Coronary artery (tissue), 2 donors: ENCODE measurements at places on chromosomes 1 and 21.

DNA sequence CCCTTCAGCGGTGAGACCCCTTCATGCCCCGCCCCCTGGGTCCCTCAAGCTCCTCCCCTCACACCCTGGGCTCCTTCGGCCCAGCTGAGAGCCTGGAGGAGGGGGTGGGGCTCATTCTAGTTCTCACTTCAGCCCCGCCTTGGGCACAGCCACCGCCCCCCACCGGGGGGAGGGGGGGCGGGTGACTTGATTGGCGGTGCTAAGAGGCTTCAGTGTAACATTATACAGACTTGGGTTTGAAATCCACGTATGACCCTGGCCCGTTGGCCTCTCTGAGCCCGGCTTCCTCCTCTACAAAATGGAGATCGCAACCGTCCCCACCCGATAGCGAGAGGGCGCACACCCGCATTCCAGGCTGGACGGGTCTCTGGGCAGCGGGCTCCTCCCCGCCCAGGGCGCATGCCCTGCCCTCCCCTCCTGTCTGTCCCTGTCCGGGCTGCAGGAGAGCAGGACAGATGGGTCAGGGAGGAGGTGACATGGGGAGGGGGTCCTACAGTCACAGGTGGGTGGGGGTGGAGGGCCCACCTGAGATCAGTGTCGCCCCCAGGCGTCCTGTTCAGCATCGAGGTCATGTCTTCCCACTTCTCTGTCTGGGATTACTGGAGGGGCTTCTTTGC, 5.1 kb downstream of the CLCNKB start:
- no peak for DNase-seq

GRCh38 chr1:169484683-169485430, 887 bp downstream of the SLC19A2 start:
- DNase-seq: peak; percentile 81

GRCh38 chr1:119541389-119541788, 34.4 kb downstream of the HSD3B1 start:
- no peak for DNase-seq

GRCh38 chr21:16419188-16419921, 689.6 kb downstream of the USP25 start:
- DNase-seq: peak; percentile 85

DNA sequence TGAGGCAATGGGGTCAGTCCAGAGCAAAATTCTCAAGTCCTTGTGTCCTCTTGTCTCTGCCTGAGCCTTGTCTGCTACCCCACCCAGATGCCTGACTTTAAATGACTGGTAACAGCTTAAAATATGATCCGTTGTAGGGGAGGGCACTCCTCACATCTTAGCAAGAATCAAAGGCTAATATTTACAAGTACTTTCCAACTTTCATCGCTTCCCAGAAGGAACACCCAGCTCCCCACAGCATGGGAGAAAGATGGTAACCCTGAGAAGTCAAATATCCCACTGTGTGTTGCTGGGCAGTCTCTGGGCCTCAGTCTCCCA, 5.2 kb downstream of the ECE1 start:
- peak; percentile 69 for DNase-seq

DNA sequence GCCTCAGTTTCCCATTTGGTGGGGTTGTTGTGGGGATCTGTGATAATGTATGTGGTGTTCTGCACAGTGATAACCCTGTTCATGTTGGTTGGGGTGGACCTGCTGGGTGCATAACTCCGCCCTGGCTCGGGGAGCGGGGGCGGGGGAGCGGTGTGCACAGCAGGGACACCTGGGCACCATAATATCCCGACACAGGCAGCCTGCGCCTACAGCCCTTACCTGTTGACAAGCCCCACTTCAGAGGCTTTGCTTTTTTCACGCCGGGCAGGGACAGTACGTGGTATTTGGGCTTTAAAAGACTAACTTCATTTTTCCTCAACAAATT, 48.0 kb upstream of the ACOT11 start:
- DNase-seq: no peak

- no peak for DNase-seq
Measured at GRCh38 chr1:233662575-233663304, 48.8 kb downstream of the KCNK1 start.

DNA sequence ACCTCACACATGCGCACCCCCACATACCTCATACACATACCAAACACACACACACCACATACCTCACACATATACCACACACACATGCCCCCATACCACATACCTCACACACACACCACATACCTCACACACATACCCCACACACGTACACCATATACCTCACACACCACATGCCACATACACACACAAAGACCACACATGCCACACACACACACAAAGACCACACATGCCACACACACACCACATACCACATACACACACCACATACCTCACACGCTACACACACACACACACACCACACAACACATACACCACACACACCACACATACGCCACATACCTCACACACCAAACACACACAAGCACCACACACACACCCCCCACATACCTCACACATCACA, 30.0 kb downstream of the HIVEP3 start:
- no peak for DNase-seq

DNA sequence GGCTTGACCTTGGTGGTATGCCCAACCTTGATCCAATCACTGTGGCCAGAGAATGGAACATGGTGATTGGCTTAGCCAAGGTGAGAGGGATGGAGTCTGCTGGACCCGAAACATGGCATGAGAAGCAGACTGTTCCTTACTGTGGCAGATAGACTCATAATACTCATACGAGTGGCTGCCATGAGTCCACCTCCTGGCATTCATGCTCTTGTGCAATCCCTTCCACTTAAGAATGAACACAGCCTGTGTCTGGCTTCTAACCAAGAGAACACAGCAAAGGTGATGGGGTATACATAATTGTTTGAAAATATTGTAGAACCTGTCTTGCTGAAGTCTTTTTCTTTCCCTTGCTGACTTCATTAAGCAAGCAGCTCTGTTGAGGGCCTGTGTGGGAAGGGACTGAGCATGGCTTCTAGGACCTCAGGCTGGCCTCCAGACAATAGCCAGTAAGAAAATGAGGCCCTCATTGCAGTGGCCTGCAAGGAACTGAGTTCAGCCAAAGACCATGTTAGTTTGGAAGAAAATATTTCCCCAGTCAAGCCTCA, 85.9 kb downstream of the ZNF281 start:
- no peak for DNase-seq

DNA sequence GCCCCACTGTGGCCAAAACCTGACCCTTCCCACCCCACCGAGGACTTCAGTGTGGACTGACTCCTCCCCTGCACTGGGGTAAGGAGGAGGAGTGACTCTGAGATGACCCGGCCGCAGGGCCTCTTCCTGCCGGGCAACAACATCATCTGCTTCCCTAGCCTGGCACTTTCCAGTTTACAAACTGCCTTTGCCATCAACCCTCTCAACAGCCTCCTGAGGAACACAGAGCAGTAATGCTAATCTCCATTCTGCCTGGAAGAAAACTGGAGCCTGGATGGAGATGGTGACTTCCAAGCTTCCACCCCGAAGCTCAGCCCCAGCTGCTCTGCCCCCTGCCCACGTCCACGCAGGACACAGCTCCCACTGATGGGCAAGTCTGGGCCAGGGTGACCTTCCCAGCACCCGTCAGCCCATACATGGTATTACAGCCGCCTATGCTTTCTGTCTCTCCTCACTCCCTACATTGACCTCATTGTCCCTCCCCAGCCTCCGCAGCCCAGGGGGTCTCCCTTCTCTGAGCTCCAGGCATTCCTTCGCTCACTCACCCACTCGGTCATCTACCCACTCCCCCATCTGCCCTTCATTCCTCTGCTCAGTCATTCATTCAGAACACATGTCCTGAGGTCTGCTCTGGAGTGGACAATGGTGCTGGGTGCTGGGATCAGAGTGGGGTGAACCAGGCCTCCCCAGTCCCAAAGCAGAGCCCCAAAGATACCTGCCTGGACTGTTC, 34.2 kb downstream of the RAP1GAP start:
- DNase-seq: no peak

GRCh38 chr1:166907051-166907450, 31.0 kb upstream of the TADA1 start:
- DNase-seq: no peak

DNA sequence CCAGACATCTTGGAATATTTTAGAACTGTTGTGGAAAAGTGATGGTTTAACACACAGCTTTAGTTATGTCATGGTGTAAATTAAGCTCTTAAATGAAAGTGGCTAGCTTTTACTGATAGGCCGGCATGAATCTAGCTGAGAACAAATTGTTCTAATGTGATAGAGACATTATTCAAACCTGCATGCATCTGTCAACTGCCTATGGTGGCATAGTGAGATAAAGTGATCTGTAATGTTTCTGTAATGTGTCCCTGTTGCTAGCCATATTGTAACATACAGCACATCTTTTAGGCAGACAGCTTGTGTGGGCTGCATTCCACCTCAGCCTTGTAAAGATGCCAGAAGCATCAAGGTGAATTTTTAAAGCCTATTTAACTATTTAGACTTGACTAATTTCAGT, 16.0 kb downstream of the LRIG2 start:
- DNase-seq: no peak

DNA sequence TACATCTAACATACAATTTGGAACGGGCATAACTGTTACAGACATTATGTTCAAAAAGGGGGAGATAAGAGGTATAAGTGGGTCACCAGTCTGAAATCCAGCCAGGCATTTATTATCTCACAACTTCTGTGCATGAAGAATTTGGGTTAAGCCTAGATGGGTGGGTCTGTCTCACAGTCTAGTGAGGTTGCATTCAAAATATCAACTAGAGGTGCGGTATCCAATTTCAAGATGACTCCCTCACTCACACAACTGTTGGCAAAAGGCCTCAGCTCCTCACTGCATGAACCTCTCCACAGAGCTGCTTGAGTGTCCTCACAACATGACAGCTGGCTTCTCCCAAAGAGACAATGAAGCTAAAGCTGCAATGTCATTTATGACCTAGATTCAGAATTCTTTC, 4.7 kb downstream of the AUNIP start:
- DNase-seq: no peak

GRCh38 chr1:232905331-232906034, 44.9 kb upstream of the NTPCR start:
- no peak for DNase-seq

GRCh38 chr1:172397221-172397620, 23.3 kb upstream of the C1orf105 start:
- DNase-seq: no peak

DNA sequence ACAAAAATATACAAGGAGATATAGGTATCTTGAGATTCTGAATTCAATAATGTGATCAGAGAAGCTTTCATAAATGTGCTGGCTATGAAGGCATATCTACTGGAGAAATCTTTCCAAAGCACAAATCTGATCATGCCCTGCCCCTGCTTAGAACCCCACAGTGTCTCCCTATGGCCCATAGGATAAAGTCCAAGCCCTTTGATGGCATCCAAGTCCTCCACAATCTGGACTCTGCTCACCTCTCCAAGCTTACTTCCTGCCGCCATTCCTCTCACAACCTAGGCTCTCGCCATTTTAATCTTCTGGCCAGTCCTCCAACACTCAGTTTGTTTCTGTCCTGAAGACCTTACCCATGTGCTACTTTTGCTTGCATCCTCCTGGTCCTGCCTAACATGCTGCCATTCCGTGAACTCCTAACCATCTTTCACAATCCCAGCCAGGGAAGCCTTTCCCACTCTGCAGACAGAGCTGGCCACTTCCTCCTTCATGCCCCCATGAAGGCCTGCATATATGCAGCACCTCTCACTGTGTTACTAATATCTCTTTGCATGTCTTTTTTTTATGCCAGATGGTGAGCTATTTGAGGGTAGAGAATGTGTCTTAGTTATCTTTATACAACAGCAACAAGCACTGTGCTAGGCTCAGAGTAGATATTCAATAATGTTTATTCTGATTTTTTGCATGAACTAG, 5.6 kb upstream of the ATP1A1 start:
- no peak for DNase-seq

GRCh38 chr1:53942127-53942957, 3.2 kb downstream of the IFT25 start:
- DNase-seq: no peak

DNA sequence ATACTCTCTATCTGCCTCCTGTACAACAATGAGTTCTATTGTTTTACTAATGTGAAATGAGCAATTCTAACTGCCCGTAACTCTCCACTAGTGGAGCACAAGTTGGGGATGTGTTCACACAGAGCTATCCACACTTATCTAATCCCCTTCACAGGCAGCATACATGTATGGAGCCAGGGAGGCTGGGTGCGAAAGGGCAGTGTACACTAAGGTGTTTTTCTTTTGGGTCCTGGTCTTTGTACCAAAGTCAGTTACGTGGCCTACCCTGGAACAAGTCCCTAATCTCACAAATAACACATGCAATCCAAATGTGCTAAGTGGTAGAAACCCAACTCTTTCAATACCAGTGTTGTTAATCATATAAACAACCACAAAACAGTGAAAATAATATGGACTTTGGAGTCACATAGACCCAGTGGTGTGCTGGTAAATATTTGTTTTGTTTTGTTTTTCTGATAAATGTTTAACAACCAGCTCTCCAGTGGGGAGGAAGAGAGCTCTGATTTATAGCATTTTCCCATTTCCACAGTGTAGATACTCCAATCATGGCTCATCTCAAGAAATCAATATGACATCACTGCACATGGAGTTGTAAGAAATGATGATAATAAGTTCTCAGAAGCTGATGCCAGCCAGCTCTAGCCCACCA, 319.9 kb upstream of the DUSP10 start:
- DNase-seq: no peak

GRCh38 chr1:44112486-44112885, 6.1 kb upstream of the KLF17 start:
- DNase-seq: no peak

DNA sequence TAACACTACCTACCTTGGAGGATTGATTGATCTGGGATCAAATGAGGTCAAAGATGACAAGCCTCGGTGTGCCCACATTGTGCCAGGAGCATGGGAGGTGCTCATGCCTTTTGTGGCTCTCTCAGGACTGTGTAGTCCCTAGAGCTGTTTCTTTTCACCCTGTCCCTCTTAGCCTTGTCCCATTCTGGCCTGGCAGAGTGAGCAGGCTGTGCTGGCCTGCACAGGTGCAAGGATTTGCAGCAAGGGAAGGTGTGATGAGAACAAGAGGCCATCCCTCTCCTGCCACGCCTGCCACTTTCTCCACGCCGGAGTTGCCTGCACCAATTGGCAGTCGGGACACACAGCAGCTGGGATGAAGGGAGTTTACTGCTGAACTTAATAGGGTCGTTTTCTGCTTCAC, 410.6 kb upstream of the VAMP3 start:
- DNase-seq: no peak

DNA sequence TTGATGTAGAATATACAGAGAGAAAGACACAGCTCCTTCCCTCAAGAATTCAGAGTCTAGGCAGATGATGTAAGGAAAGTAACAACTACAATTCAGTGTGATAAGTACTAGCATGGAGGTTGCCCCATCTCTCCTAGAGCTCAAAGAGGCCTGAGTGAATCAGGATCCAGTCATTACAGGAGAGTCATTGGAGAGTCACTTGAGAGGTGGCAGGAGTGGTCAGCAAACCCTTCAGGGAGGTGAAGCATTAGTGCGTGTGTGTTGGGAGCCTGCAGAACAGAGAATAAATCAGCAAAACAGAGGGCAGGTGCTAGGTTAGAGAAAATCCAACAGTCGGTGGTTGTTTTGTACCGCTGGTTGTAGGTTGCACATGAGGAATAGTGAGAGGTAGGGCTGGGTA, 46.1 kb downstream of the GRIK1 start:
- no peak for DNase-seq
